Smooth muscle cell of bladder (primary cell): ENCODE measurements at places on chromosomes 2 and 18. TPM values are rescaled to one million over a fixed set of nuclear protein-coding genes. Genes with fewer than 3 reads are reported as not detected.

TTC21B gene
- 18.5 and 25.4 TPM in 2 replicates for total RNA-seq

HOXD9 gene
- total RNA-seq, result 0.18 and 0.28 TPM in 2 replicates

FBXO15 gene
- total RNA-seq, result 1.0 and 1.1 TPM in 2 replicates

UGT1A5 gene
- total RNA-seq, result not detected in 2 replicates

HOXD11 gene
- total RNA-seq, result 0.14 and 0.18 TPM in 2 replicates

KLHL30 gene
- 0.46 and 0.57 TPM in 2 replicates for total RNA-seq

AQP12A gene
- not detected in 2 replicates for total RNA-seq

CNDP2 gene
- total RNA-seq, result 39.7 and 57.3 TPM in 2 replicates

ZNF532 gene
- total RNA-seq, result 37.5 and 40.1 TPM in 2 replicates

SETBP1 gene
- total RNA-seq, result 0.85 and 2.8 TPM in 2 replicates

UGT1A10 gene
- total RNA-seq, result 0.43 and 0.83 TPM in 2 replicates

STK17B gene
- total RNA-seq, result 13.7 and 15.6 TPM in 2 replicates
